ENCODE measurements at places on chromosomes 5 and 9.

DNA sequence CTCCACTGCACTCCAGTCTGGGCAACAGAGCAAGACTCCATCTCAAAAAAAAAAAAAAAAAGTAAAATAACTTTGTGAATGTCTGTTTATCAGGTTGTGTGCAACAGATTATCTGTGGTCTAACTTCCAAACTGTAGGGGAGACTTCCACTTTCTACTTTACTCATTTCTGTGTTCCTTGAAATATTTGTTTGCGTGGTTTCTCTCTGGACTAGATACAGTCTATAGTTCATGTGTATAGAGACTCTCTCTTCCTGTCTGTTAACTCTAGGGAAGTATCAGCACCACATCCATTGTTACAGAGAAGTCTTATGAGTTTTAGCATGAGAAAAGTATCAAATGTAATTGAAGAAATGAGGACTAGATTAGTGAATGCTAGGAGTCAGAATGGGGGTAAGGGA lies 168.3 kb downstream of the LPAR1 start:
- no peak for DNase-seq

DNA sequence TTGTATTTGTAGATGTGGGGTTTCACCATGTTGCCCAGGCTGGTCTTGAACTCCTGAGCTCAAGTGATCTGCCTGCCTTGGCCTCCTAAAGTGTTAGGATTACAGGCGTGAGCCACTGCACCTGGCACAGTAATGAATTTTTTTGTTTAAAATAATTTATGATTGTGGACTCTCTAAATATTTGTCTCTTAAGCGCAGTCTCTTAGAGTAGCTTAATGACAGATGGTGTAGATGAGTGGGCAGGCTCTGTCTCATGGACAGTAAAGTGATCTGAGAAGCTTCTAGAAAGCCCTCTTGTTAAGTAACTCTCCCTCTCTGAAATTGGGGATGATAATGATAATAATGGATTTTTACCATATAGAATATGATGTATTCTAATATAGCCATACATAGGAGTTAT lies 47.5 kb upstream of the KIAA1958 start:
- DNase-seq: no peak

DNA sequence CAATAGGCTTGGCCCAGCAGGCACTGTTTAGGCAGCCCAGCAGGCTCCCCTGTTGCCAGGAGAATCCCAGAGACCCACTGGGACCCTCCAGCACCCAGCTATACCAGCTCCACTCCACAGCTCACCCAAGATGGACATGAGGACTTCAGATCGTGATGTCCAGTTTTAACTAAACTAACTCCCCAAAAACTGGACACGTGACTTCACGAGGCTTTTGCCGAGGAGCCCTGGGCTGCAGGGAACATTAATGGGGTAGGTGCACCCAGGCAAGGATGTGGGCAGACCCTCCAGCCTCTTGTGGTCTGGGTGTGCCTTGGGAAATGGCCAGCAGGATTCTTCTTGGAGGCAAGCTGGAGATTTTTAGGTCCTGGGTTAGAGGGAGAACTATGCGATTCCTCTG lies 8.9 kb upstream of the NKD2 start:
- DNase-seq: no peak

GRCh38 chr9:114202849-114203248 lies 47.5 kb downstream of the COL27A1 start:
- no peak for DNase-seq

DNA sequence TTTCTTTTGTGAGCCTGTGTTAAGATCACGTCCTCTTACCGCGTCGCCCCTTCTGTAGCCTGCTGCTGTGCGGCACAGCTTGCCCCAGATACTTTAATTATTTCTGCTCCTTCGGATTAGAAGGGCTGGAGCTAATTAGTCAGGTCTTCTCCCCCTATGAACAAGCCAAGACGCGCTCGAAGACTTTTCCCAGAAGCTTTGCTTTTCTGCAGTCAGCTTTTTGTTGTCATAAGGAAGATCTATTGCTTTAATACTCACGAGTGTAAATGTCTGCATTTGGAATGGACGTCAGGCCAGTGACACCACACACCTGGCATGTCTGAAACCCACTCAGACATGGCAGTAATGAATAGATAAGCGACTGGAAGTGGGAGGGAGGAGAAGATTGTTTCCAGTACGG lies 37.0 kb downstream of the PRUNE2 start:
- DNase-seq: no peak

GRCh38 chr5:52922384-52922783 lies 66.8 kb upstream of the ITGA2 start:
- DNase-seq: no peak

- no peak for DNase-seq
These were observed 121.7 kb downstream of the ICE1 start for GRCh38 chr5:5544094-5544663.

DNA sequence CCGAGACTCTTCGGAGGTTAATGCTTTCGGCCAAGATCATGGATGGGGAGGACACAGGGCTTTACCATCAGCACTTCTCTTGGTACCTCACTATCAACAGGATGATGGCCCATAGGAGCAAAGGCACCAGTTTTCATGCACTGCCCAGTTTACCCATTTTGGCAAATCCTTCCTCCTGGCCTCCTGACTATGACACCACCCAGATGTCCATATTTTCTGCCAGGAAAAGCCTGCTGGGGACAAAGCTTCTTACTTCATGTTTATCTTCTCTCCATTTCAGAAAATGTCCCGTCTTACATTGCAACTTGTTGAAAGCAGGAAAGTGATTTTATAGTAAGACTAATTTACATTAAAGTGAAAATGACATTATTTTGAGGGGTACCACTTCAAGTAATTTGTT lies 61.4 kb upstream of the GAS1 start:
- no peak for DNase-seq

- DNase-seq: no peak
These were observed 8.2 kb upstream of the AHRR start for GRCh38 chr5:313265-313664.

DNA sequence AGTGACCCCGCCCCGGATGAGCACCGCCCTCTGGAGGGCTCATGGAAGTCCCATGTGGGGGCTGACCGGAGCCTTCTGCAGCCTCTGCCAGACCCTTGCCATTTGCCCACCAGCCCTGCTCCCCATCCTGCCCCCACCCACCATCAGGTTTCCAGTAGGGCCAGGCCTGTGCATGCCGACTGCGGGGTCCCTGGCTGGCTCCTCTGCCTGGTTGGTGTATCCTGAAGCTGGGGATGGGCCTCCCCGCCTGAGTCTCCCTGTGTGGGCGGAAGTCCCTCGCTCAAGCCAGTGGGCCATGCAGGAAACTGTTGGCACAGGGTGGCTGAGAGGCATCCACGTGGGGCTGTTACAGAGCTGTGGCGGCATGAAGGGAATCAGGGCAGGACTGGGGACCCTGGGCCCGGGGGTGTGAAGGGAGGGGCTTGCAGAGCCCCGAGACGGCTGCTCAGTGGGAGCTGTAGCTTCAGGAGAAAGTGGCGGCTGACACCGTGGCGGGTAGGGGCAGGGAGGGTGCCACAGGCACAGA lies 88.7 kb downstream of the RXRA start:
- no peak for DNase-seq

DNA sequence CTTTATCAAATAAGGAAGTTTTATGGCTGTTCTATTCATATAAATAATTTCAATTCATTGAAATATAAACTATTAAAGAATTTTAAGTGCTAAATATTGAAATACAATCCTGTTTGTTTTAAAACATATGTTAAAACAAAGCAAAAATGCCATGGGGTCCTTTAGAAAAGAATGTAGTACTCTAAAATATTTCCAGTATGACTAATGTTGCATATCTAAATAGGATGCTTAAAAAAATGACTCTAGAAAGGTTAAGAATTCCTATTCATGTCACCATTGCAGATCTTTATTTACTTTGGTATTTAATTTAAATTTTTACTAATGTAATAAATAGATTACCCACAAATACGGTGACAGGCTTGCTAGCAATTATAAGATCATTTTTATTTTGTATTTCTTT lies 132.3 kb downstream of the ZNF608 start:
- no peak for DNase-seq
